ENCODE measurements at places on chromosomes 2 and 18.

- DNase-seq: no peak
Observed at GRCh38 chr18:12679183-12679786, 21.4 kb upstream of the SPIRE1 start.

GRCh38 chr2:86753606-86754005 lies 33.5 kb downstream of the RMND5A start:
- no peak for DNase-seq

DNA sequence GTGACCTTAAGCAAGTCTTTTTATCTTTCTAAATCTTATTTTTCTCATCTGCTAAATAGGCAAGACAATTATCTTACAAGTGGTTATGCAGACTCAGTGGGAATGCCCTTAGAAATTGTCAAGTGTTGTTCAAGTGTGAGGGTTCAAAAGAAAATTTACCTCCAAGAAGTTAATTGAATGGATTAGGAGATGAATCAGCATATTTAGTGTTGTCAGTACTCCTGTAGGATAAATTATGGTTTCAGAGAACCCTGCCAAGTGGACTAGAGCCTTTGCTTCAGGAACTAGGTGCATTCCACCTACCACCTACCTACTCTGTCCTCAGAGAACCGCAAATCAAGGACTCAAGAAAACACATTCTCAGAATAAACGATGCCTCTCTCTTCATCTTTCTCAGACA lies 69.8 kb upstream of the KCTD1 start:
- no peak for DNase-seq

- DNase-seq: no peak
Observed at GRCh38 chr2:239640210-239640609, 239.4 kb upstream of the HDAC4 start.

- DNase-seq: no peak
Observed at GRCh38 chr2:170336408-170336807, 158.5 kb downstream of the MYO3B start.

GRCh38 chr2:231597014-231597611 lies 4.4 kb downstream of the TEX44 start:
- DNase-seq: no peak

DNA sequence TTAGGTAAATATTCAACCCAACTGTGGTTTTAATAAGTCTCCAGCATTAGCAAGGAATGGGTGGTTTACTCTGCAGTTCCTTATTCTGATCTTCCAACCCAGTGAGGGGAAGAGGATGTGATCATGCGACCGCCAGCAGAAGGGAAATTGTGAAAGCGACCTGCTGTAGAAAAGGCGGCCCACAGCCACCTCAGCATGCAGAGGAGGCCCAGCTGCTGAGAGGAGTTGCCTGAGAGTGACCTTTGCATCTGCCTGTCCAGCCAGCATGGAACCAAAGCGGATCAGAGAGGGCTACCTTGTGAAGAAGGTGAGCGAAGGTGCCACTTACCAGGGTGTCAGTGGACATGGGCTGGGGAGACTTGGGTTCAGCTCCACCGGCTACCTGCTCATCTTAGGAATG lies at the start of gene PLEK:
TSS of gene PLEK (plus strand) at position 196 of the 400 bp plus-strand sequence. CDS start at position 266, 70 bp downstream.
- DNase-seq: no peak

- DNase-seq: no peak
Observed at GRCh38 chr18:1015777-1016176, 111.1 kb downstream of the ADCYAP1 start.

GRCh38 chr2:52918551-52918950 lies 849.1 kb upstream of the CHAC2 start:
- no peak for DNase-seq

- DNase-seq: no peak
Observed at GRCh38 chr18:47313901-47314300, 62.4 kb upstream of the SKOR2 start.

DNA sequence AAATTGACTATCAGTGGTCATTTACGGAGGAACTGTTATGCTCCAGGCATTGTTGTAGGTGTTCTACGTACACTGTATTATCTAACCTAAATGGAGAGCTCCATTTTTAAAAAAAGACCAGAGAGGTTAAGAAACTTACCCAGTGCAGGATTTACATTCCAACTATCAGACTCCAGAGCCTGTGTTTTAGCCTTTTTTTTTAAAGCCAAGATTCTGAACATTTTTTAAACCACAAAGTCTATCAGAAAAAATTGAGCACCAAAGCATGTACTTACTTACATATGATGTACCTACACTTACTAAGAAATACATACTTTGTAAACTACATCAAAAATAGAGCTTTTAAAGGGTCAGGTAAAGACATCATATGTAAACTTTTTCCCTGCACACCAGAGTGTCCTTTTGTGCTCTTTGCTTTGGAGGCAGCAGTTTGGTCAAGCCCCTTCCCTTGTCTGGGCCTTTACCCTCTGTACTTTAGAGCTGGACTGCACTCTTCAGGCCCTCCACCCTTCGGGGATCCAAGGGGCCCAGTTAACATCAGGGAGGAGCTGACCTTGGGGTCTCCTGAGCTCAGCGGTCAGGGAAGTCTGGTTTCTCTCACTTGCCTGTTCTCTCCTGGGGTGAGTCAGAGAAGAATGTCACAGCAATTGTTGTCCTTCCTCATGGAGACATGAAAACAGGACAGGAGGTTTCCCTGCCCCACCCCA lies 58.4 kb downstream of the ITGB1BP1 start:
- DNase-seq: no peak

DNA sequence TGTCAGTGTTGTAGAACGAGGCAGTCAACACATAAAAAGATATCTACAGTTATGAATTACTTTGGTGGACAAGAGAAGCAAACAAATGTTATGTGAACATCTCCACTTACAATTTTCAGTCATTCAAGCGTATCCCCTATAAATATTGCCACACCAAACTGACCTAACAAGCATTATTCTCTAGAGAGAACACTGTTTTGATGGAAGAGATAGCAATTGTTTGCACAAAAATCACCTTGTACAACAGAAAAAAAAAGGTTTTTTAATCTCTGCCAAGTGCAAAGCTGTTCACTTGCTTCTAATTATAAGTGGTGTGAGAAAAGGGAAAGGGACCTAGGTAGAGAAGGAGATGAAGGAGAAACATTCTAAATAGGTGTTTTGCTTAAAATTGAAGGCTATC lies 33.8 kb downstream of the PID1 start:
- no peak for DNase-seq

- DNase-seq: no peak
Observed at GRCh38 chr18:48931680-48932461, 18.9 kb downstream of the SMAD7 start.

DNA sequence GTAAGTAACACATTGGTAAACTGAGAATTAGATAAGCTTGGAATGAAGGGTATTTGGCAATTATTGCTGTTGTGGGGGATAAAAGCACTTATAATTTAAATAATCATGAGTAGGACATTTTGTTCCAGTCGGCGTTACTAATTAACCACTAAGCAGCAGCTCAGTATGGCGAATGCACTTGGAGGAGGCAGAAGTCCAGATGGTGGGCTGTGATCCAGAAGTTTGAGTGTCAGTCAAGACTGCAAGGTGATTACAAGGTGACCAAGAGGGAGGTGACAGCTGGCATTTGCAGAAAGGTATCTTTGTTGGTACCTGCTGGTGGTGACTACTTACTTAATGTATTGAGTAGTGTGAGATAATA lies 643.6 kb upstream of the FAM98A start:
- no peak for DNase-seq

- DNase-seq: no peak
Observed at GRCh38 chr2:213149294-213149875, 2.0 kb downstream of the IKZF2 start.

DNA sequence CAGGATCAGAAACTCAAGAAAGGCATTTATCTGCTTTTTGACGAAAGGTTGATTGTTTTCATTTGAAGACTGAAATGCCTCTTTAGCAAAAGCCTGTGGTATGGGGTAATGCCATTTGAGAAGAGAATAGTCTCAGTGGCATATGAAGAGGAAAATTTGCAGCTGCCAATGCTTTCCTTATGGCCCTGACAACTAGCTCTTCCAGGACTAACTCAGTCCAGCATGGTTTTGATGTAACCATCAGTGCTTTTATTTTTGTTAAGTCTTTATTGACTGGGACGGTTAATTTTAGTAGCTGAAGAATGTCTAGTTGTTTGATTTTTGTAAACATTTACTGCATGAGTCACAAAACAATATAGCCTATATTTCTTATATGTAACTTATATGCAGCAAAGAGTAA lies 158.4 kb downstream of the LNPK start:
- no peak for DNase-seq

- DNase-seq: no peak
Observed at GRCh38 chr2:175872721-175873120, 129.3 kb downstream of the LNPK start.

DNA sequence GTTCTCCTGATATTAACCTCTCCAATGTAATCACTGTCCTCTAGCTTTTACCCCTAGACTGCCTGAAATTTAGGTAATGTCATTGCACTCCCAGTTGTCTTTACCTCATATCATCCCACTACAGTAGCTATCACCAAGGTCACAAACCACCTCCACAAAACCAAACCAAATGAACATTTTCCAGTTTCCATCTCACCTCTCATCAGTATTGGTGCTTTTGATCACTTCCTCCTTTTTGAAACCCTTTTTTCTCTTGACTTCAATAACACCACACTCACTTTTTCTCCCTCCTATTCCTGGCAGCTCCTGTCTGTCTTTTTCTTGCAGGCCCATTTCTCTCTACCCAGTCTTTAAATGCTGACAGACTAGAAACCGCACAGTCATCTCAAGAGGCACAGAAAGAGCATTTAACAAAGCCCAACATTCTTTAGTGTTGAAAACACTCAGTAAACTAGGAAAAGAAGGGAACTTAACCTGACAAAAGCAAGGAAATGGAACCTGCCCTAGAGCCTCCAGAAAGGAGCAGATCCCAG lies 95.9 kb upstream of the SIX2 start:
- no peak for DNase-seq

DNA sequence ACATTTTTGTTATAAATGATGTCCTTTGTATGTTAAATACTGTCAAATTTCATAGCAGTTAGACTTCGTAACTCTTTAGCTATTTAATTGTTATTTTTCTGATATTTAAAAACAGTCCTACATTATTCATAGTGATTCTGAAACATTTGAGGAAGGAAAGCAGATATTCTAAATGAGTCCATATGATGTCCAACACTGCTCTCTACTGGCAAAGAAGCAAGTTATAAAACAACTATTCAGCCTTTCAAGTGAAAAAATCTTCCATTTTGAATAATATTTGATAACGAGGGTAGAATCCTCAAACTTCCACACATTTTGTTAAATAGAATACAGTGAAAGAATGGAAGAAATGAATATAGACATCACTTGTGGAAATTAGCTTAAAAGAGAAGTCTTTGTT lies 220.8 kb downstream of the GULP1 start:
- peak; percentile 10 for DNase-seq

DNA sequence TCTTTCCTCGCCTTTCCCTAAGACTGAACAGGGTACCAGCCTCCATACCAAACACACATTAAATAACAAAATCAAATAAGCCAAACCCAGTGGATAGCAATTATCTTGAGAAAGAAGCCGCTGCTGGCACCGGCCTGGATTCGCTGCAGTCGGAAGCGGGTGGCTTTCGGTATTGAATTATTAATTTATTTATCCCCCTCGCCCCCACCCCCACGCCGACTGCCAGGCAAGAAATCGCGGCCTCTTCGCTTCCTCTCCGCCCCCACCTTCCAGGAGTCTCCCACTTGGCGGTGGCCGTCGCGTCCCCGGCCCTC lies 370 bp upstream of the ZNF804A start:
- DNase-seq: no peak

DNA sequence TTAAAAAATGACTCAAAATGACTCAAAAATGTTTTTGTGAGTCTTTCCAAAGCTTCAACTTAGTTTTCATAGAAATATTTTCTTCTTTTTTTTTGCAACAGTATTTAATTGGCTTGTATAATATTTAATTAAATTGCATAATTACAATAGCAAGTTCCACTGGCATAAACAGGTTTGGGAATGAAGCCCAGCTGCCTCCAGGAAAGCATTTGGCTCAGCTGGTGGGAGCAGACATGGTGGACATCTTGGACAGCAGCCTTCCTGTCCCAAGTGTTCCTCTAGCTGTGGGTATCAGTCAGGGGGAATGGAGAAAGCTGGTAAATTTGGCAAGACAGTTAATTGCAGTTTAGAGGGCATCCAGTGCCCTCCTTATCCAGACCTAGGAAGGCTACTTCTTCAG lies 213.4 kb downstream of the ZBTB7C start:
- no peak for DNase-seq

- no peak for DNase-seq
Observed at GRCh38 chr2:105070010-105070865, 32.4 kb downstream of the MRPS9 start.

- DNase-seq: no peak
Observed at GRCh38 chr18:58525517-58525916, 103.4 kb downstream of the ALPK2 start.

DNA sequence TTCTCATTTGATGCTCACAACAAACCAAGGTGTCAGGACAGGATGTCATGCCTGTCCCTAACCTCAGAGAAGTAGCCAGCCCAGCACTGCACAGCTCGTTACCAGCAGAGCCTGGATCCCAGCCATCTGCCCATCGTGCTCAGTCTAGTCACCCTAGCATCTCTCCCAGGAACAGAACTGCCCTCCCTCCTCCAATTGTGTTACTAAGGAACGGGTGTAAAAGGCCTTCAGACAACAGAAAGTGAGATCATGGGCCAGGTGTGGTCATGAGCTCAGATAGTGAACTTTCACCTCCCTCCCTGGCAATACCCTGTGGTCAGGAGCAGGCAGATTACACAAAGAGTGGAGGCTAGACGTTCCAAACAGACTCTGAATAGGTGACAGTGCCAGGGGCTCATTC lies 111.8 kb upstream of the PPP1CB start:
- no peak for DNase-seq

- no peak for DNase-seq
Observed at GRCh38 chr2:126535408-126535807, 120.5 kb upstream of the GYPC start.

DNA sequence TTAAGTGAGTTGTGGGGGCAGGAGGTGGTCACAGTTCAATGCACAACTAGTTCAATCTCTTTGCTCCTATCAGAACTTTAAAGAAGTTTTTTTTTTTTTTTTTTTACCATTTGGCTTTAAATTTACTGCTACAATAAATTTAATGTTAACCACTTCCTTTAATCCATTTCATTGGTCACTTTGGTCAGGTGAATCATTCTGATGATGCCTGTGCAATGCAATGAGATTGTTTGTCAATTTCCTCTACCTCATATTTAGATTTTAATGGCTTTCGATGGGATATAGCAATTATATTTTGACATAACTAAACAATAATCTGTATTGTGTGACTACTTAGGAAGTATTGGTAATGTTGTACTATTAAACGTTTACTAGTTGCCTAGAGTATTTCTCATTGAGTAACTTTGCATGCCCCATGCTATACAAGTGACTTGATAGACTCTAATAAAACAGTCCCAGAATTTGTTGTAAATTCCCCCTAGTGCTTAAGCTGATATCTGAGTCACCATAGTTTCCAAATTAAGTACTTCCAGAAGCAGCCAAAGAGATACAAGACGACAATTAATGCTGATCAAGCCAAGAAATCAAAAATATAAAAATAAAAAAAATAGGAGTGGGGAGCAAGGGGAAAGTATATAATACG lies 52.9 kb upstream of the SERPINB2 start:
- DNase-seq: no peak

GRCh38 chr2:77270433-77270832 lies 251.7 kb downstream of the LRRTM4 start:
- DNase-seq: no peak

- DNase-seq: no peak
Observed at GRCh38 chr2:63537306-63537705, 51.0 kb downstream of the WDPCP start.

All from NCI-H1930 (cell line).